ENCODE measurements at places on chromosomes 12 and 14.

DNA sequence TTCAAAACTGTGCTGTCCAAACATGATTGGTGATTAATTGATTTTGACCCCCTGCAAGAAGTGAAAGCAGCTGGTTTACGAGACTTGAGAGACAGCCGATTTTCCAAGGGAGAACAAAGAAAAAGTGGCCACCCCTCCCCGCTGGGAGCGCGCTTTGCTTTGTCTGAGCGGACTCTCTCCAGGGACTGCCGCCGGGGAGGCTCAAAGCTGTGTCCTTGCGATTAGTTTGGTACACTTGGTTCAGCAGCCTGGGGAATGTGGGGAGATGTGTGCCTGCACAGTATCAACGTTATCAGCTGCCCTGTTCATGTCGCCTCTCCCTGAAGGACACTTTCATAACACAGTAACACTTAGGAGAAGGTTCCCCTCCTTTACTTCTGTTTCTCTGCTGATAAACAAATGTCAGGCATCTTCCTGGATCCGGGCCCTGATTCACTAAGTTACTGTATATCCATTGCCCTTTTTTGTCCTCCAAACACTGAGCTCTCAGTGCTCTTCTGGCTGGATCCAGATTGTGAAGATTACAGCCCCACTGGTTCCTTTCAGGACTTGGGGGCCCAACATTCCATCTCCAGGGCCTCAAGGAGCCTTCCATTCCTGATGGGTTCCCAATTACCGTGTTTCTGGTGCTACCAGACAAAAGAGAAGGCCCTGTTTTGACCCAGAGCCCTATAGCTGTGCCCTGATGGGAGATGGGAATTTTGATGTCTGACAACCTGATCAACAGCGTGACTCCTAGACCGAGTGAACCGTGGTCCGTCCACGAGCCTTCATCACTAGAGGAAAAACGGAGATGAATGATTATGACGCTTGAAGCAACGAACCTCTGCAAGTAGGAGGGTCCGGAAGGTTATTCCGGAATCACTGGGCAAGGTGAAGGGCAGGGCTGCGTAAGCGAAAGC, 31.7 kb upstream of the TUBA1C start:
- DNase-seq = peak; percentile 81

- DNase-seq = no peak
These were observed 44.3 kb downstream of the SPRING1 start for GRCh38 chr12:116693286-116694227.

GRCh38 chr14:88546621-88547385, 8.0 kb downstream of the PTPN21 start:
- DNase-seq = no peak

DNA sequence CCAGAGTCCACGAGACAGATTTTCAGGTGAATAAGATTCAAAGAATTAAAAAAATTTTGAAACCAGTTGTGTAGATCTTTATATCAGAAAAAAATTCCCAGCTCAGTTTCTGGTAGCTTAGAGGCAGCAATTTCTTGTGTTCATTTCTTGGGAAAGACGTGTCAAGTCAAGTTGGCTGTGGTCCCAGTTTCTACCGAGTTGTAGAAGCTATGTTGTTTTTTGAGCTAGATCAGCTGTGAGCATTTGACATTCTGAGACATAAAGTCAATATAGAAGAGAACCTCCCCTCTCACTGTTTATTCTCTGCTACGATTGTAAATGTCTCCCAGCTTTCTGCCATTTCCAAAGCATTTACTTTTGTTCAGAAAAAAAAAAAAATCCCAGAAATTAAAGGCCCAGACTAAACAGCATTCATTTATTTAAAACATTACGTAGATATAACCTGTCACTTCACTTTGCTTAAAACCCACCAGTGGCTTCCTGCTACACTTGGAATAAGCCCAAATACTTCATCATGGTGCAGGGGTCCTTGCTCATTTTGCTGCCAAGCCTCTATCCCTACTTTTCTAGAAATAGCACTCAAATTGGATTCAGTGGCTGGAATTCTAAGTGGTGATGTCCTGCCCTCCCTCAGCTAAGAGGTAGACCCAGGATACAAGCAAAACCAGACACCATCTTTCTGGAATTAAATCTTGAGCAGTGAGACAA, 20.6 kb upstream of the PYGL start:
- peak; percentile 26 for DNase-seq

DNA sequence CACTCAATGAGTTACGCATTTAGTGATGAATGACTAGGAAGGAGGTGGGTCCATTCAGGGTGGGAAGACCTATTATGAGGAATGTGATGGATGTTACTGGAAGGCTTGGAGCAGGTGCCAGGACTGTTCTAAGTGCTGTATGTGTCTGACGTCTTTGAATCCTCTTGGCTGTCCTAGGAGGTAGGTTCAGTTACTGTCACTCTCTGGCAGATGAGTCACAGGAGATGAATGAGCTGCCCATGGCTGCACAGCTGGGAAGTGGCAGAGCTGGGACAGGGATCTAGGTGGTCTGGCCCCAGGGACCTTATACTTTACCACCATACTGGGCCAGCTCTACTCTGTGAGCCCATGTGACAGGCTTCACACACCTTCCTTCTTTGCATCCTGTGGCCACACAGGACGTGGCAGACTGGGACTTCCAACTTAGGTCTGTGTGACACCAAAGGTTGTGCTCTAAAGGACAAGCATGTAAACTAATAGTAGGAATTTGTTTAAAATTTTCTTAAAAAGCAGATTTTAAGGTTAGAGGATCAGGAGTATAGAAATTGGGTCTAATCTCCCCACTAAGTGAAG, 24.0 kb downstream of the TCTN1 start:
- no peak for DNase-seq

GRCh38 chr12:105069936-105070702, 14.1 kb downstream of the ALDH1L2 start:
- DNase-seq = no peak

DNA sequence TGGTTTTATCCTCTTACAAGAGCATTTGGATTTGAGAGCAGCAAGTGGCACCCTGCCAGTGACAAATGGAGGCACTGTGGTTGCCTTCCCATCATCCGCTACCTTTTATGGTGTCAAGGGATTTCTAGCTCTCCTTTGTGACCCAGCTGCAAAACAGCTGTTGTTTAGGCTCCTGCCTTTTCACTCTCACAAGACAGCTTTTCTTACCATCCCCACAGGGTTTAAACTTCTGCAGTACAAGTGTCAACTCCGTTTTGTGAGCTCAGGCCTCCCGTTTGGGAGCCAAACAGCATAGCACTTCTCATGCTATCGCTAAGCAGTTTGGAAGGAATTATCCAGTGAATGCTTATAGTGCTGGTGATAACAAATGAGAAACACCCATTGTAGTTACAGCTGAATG, 331.4 kb downstream of the TMTC2 start:
- no peak for DNase-seq

DNA sequence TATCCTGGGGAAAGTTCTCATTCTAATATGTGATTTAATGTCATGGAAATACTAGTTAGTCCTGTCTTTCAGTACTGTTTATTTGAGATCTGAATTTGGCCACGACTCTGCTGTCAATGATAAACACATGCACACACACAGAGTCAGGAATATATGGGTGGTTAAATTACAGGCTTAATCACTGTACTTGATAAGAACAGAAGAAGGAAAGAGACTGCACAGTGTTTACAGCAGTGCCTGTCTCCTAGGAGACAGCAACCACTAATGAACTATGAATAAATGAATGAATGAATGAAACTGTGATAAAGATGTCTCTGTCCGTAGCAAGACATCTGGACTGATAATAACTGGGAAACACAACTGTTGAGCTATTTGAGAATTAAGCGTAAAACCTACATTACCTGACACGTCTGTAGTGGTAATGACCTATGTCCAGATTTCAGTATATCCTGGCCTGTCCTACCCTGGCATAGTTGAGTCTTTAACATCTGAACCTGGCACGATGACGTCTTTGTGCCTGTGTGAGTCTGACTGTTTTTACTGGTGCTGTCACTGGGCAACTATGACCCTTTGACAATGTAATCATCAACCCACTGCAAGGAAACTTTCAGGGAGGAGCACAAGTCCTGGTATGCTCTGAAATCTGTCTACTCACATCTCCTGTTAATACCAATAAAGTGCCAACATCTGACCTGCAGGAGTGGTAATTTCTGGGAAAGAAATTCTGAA, 524.6 kb downstream of the TMEM132D start:
- DNase-seq = no peak

DNA sequence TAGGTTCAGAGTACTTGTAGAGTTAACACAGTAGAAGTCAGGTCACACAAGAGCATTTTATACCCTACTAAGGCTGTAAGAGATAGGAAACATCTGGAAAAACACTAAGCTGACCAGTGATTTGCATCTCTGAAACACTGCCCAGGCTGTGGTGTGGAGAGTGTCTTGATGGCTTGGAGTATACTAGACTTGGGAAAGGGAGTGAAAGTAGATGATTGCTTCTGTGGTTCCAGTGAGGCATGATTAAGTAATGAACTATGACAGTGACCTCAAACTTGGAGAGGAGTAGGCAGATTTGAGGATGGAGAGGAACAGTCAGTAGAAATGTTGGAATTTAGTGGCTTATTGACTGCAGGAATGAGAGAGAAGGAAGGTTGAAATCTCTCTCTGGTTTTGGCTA, 201.2 kb downstream of the FLRT2 start:
- DNase-seq = no peak

GRCh38 chr14:104439625-104440024, 139.9 kb upstream of the C14orf180 start:
- no peak for DNase-seq

DNA sequence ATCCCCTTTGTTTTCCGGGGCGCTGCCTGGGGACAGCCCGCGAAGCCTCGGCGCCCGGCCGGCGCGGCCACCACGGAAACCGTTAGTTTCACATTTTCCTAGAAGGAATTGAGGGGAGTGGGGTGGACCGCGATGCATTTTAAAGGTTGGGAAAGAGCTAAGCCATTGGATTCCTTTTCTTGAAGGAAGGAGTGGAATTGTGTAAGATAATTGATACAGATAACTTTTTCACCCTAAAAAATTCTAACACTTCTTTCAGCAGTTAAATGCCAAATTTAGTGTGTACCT, 137.1 kb downstream of the MON2 start:
- no peak for DNase-seq

- no peak for DNase-seq
These were observed 73.0 kb downstream of the PRMT8 start for GRCh38 chr12:3563966-3564365.

- DNase-seq = peak; percentile 16
These were observed 49.0 kb upstream of the STON2 start for GRCh38 chr14:81449114-81449513.

DNA sequence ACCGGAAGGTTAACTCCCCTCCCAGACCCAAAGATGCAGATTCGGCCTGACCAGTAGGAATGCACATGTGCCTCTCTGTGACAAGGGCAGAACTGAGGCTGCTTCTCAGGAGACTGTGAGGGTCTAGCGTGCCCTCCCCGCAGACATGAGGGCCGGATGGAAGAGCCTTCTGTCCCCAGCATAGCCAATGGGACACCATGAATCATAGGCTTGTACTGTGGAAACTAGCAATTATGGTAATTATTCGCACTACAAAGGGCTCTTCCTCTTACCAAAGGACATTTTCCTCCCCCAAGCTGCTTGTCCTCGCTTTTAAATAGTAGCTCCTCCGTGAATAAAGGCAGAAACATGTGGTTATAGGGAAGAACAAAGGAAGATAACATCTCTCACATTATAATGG, 6.2 kb downstream of the COA8 start:
- DNase-seq = no peak

DNA sequence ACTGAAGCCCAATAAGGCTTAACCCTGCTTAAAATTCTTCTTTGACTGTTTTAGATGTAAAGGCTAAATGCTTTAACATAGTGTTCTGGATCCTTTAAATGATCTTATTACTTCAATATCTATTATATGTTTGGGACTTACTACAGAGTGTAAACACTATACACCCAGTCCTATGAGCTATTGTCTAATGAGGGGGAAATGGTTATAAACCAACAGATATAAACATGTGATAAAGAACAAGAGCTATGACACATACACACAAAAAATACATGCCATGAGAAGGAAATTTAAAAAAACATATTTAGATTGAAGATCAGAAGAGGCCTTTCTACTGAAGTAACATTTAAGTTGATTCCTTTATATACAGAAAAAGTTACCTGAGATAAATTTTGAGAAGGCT, 505.1 kb downstream of the FOXG1 start:
- no peak for DNase-seq

GRCh38 chr14:65940056-65940735, 527.7 kb downstream of the FUT8 start:
- DNase-seq = no peak

- DNase-seq = no peak
These were observed 29.6 kb downstream of the ADIPOR2 start for GRCh38 chr12:1720494-1720893.

- DNase-seq = peak; percentile 56
These were observed 32.1 kb downstream of the DEPDC4 start for GRCh38 chr12:100234591-100235304.

- no peak for DNase-seq
These were observed 9.3 kb upstream of the TMEM106C start for GRCh38 chr12:47954058-47954457.

DNA sequence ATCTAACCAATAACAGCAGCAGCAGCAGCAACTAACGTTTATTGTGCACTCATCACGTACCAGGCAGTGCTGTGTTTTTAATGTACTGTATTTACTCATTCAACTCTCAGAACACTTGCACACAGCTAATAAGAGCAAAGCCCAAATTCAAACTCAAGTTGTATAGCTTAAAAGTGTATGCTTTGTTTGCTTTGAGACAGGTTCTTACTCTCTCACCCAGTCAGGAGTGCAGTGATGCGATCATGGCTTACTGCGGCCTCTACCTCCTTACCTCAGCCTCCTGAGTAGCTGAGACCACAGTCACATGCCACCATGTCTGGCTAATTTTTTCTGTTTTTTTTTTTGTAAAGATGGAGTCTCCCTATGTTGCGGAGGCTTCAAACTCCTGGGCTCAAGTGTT, 105.4 kb downstream of the PAPLN start:
- DNase-seq = no peak

DNA sequence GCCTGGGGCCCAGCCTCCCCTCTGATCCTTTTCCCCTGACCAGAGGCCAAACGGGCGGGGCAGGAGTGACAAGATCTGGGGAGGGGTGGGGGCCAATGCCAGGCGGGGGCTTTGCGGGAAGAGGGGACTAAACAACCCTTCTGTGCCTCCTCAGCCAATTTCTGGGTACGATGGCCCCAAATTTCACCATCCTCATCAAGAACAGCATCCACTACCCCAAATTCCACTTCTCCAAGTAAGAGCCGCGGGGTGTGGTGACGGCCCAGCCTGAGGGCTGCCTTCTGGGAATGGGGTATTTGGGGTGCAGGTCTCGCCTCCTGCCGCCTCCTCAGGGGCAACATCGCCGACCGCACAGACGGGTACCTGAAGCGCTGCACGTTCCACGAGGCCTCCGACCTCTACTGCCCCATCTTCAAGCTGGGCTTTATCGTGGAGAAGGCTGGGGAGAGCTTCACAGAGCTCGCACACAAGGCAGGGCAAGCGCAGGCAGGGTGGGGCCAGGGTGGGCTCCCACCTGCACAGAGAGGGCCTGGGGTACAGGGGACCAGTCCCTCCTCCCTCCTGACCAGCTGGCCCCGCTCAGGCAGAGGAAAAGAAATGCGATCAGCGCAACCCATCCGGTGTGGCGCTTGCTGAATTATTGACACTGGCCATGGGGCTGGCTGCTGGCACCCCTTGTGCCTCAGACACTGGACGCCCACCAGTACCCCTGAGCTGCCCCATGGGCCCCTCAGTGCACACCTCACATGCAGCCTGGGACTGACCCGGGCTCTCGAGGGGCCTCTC, 1.7 kb downstream of the P2RX2 start:
- no peak for DNase-seq

Data from midbrain (tissue), 1 donor.